ENCODE measurements at places on chromosomes 1 and 21. TPM values are rescaled to one million over a fixed set of nuclear protein-coding genes. Genes with fewer than 3 reads are reported as not detected.

The TTC13 gene
- total RNA-seq: 50.0 TPM

- H3K4me1 ChIP-seq: peaks cover 22% of the 10 kb centered on the region
- no peaks in the 10 kb centered on the region for H3K27me3 ChIP-seq
- H3K27ac ChIP-seq: no peak overlapping the region
These were observed 20.7 kb downstream of the PPP1R15B start for GRCh38 chr1:204390751-204391466.

- no peak overlapping the region for H3K4me3 ChIP-seq
- H3K36me3 ChIP-seq: no peaks in the 10 kb centered on the region
- peaks cover 13% of the 10 kb centered on the region for H3K4me1 ChIP-seq
- no peaks in the 10 kb centered on the region for H3K27me3 ChIP-seq
- DNase-seq: no peak
These were observed 173.0 kb downstream of the NFIA start for GRCh38 chr1:61255358-61255703.

DNA sequence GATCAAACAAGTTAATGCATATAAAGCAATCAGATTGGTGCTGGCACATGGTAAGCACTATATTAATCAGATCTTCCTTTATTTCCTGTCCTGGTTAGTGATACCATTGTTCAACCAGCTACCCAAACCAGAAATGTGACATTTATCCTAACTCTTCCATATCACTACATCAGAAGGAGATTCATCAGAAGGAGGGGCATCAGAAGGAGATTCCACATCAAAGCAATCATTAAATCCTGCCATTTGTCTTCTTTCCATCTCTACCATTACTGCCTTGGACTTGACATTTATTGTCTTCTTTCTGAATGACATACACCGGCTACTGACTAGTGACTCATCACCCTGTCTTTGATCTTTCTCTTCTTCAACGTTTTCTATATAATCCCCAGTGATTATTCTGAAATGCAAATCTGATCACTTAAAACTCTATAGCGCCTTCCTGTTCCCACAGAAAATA, 75.0 kb downstream of the DNM3 start:
- H3K36me3 ChIP-seq: no peaks in the 10 kb centered on the region
- H3K27me3 ChIP-seq: no peaks in the 10 kb centered on the region
- no peaks in the 10 kb centered on the region for H3K4me1 ChIP-seq
- H3K27ac ChIP-seq: no peak overlapping the region

DNA sequence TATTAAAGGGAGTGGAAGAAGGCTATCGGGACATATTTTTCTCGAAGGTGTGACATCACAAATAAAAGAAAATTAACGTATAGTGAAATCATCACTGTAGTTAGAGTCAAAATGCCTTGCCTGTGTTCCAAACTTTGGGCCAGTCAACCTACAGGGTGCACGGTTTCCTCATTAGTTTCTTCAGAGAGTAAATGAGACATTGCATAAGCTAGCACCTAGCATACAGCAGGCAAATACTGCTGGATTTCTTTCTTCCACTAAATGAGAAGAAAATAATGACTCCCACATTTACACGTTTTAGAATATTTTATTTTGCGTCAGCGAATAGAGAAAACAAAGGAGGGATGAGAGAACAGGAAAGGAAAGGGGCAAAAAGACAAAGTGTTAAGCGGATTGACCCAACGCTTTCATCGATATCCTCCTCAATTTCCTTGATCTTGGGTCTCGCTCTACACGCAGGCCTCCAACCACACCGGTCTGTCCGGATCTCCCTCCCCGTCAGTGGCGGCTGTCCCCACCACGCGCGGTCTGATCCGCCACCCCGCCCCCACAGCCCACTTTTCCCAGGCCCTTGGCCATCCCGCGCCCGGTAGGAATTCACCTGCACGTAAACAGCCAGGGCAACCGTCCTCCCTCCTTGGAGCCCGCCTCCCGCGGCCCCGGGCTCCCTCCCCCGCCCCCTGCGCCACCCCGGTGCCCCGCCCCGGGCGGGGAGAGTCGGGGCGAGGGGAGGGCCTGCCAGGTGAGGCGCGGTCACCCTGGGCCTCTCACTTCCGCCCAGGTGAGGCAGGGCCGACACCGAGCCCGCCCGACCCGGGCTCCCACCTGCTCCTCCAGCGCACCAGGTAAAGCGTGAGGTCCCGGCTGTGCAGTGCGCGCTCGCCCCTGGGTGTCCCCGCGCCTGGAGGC, at the start of gene PATJ:
Gene PATJ (plus strand): TSS at position 770 of the 909 bp plus-strand sequence. CDS start 20,413 bp downstream, outside the sequence.
- no peaks in the 10 kb centered on the region for H3K36me3 ChIP-seq
- peak; percentile 75 for DNase-seq
- no peaks in the 10 kb centered on the region for H3K27me3 ChIP-seq
- H3K4me1 ChIP-seq: peaks cover 19% of the 10 kb centered on the region
- H3K4me3 ChIP-seq: peak within 1 kb of the TSS; percentile 92

Data from naive thymus-derived CD8-positive, alpha-beta T cell (primary cell).